Non-pigmented ciliary epithelial cell (primary cell): ENCODE measurements at places on chromosomes 12 and 14.

DNA sequence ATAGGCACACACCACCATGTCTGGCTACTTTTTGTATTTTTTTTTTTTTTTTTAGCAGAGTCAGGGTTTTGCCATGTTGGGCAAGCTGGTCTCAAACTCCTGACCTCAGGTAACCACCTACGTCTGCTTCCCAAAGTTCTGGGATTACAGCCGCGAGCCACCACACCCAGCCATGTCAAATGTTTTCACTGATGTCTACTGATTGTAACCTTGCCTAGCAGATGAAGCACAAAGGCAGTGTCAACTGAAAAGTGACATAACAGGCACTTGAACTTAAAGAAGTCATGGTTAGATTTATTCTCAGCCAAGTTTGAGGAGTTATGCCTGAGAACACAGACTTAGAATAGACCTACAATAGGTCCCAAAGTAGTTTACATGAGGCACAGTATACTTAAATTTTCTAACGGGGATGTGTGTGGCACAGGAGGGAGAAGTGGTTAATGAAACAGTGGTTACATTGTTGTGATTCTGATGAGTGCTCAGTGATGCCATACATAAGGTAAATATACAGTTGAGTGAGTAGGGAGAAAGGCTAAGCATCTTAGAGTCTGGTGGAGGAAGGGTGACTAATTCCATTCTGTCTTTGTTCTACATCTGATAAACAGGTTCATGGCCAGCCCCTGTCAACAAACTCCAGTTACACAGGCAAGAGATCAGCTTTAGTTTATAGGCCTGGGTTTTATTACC is 12.6 kb upstream of the RNASE4 start:
- DNase-seq, result no peak

DNA sequence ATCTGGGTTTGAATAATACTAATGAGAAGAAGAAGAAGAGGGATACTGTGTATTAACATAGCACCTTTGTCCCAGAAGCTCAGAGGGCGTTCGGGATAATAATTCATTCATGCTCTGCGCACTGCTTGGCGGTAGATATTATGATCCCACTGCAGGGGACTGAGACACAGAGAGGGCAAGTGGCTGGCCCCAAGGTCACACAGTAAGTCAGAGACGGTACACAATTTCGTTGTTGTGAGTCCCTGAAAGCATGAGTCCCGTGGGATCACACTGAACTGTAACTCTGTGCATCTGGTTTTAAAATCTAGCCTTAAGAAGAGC is 47.9 kb upstream of the PARP11 start:
- no peak for DNase-seq

- DNase-seq, result no peak
Observed at GRCh38 chr12:8561011-8561410, 20.3 kb upstream of the CLEC4E start.

GRCh38 chr12:12521044-12521485 is 41.6 kb downstream of the DUSP16 start:
- no peak for DNase-seq

DNA sequence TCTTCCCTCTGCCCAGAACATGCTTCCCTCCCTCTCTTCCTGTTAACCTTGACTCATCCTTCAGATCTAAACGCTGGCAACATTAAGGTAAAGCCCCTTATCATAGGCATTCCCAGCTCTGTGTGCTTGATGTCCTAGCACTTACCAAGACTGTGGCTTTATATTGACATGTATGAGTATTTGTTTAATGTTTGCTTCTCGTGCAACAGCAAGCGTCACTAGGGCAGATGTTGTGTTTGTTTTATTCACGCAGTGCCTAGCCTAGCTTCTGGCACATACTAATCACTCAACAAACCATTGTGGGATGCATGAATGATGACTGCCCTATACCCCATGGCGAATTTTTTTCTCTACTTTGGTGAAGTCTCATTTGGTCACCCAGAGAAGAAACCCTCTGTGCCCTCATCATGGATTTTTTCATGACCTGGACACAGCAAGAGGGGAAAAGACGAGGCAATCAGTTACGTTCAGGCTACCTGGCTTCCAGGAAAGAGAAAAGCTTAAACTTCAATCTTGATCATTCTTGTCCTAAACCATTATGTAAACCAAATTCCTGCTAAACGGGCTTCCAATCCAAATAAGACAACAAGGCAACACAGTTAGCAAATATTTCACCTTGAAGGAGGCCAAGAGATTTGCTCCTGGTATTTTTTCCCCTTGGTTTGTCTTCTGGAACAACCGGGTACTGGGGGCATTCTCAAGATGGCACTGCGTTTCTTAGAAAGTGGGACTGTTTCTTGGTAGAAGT is 47.9 kb upstream of the SOCS2 start:
- DNase-seq, result no peak

GRCh38 chr14:55446833-55447232 is 6.4 kb upstream of the TBPL2 start:
- DNase-seq, result peak; percentile 85

DNA sequence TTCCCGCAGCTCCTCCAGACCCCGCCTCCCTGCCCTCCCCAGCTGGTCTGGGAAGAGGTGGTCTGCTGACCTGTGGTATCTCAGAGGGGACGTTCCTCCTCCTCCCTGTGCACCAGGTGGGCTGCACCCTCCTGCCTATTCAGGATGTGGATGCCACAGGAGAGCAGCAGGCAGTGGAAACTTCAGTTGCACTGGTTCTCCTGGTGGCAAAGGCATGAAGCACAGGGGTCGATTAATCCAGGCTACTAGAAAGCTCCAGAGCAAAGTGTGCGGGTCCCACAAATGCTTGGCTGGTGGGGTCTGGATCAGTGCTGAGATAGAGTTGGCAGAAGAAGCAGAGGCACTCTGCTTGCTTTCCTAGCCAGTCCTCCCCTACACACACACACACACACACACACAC is 197.0 kb downstream of the SLC41A2 start:
- DNase-seq, result no peak

DNA sequence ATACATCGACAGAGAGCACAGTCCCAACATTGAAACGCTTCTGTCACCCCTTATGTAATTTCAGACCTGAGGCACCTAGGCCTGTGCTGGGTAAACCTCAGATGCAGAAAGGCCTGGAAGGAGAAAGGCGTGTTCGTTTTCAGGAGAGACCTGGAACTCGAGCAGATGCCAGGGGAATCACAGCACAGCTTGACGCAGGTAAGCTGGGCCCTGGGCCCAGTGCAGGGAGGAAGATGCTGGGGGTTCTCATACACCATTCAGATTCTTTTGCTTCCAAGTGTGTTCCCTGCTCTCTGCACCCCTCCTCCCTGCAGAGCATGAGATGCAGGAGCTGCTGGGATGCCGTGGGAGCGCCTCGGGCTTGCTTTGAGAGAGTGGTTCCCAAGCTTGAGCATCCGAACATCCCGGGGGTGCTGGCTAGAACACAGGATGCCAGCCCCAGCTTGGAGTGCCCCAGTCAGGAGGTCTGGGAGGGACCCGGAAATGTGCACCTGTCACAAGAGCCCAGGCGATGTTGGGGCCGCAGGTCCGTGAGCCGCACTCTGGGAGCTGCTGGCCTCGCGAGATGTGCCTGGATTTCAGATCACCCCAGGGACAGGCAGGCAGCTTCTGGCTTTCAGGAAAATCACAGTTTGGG is 35.9 kb downstream of the FZD10 start:
- no peak for DNase-seq

- no peak for DNase-seq
Observed at GRCh38 chr12:9604287-9604686, 3.4 kb downstream of the KLRB1 start.

- no peak for DNase-seq
Observed at GRCh38 chr12:105882404-105882803, 256.4 kb downstream of the NUAK1 start.

DNA sequence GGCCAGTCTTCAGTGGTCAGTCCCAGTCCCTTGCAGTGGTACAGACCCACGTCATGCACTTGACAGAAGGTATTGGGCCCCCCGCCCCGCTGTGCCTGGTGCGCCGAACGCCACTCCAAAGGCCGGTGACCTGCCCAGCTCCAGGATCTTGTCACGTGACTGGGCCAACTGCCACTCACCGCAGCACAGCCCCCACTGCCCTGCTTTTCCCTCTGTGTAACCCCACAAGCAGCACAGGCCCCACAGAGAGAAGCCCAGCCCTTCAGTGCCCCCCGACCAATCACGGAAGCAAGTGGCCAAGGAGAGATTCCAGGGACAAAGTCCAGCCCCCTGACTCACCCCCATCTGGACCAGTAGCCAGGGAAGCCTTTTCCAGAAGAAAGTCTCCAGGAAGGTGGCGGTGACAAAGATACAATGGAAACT is 498 bp downstream of the GPR132 start:
- DNase-seq, result no peak

DNA sequence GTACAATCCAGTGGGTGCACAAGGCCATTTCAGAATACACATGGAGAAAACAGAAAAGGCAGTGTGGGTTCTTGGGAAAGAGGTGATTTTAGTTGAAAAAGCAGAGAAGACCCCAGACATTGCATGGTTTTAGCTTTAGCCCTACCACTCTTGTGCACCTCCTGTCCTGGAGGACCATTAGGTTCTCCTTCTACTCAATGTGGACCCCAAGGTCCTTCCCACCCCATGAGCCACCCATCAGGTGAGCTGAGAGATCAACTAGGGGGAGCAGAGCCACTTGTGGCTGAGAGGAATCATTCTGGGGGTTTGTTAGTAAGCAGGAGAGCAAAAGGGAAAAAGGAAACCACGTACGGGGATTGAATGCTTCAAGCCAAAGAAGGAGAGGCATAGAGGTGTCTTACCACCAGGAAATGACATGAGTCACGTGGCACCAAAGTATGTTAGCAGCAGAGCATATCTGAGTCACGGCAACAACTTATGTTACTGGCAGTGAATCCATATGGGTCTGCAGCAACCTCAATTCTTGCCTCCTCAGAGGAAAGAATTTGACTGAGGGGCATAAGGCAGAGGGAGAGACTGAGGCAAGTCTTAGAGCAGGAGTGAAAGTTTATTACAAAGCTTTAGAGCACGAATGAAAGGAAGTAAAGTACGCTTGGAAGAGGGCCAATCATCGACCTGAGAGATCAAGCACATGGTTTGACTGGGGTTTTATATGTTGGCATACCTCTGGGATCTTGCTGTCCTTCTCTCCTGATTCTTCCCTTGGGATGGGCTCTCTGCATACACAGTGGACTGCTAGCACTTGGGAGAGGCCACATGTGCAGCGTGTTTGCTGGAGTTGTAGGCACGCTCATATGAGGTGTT is 73.9 kb downstream of the HSD17B6 start:
- DNase-seq, result peak; percentile 27

GRCh38 chr12:91859347-91859746 is 286.3 kb downstream of the BTG1 start:
- no peak for DNase-seq

- DNase-seq, result no peak
Observed at GRCh38 chr12:109495012-109495411, 17.6 kb downstream of the UBE3B start.

- DNase-seq, result no peak
Observed at GRCh38 chr14:69626132-69626500, 14.7 kb downstream of the SUSD6 start.

DNA sequence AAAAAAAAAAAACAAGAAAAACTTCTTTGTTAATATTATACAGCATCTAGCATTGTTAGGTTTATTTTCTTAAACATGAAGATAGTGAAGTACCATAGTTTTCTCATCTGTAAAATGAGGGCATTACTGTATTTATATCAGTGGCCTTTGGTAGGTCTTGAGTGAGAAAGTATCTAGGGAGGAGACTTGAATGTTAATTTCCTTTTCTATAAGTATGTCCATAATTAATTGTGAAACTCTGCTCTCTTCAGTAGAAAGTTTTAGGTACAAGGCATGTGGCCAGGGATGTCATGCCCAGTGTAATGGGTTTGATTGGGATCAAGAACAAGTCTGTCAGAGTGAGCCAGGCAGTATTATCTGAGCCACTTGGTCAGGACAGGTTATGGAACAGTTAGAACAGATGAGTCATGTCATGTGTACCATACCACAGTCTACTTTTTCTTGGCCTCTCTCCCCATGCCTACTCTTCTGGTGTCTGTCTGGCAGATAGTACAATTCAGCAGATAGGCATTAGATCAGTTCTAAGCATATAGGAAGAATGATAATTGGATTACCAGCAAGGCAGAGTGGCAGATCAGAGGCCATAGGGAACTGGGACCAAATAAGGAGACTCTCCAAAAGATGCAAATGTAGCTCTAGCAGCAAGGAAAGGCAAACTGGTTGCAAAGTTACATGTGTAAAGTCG is 30.4 kb downstream of the FBXO34 start:
- DNase-seq, result peak; percentile 54

- no peak for DNase-seq
Observed at GRCh38 chr12:119758722-119759121, 90.8 kb downstream of the PRKAB1 start.
